AG04449 (cell line): ENCODE measurements at places on chromosomes 4 and X.

DNA sequence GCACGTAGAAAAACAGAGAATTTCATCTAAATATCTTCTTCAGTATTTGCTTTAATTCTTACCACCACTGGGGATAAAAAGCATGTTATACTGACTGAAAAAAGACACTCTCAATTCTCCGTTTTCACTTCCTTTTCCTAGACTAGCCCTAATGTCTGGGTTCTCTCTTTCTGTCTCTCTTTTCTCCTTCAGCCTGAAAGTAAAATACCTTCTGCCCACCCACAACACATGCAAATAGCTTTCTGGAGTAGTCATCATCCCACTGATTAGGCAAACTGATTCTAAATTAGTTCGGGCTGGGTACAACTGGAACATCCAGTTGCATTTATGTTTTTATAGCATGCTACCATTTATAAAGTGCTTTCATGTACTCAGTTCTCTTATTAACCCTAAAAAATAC, 142.4 kb upstream of the ANKRD50 start:
- no peak for DNase-seq

DNA sequence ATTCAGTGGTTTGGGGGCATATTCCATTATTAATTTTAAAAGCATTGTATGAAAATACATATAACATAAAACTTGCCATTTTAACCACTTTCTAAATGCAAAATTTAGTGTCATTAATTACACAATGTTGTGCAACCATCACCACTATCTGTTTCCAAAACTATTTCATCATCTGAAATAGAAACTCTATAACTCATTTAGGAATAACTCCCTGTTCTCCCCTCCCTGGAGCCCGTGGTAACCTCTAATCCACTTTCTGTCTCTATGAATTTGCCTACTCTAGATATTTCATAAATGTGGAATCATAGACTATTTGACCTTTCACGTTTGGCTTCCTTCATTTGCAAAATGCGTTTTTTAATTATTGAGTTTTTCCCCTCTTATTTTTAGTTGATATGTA, 101.4 kb upstream of the GPC4 start:
- no peak for DNase-seq

DNA sequence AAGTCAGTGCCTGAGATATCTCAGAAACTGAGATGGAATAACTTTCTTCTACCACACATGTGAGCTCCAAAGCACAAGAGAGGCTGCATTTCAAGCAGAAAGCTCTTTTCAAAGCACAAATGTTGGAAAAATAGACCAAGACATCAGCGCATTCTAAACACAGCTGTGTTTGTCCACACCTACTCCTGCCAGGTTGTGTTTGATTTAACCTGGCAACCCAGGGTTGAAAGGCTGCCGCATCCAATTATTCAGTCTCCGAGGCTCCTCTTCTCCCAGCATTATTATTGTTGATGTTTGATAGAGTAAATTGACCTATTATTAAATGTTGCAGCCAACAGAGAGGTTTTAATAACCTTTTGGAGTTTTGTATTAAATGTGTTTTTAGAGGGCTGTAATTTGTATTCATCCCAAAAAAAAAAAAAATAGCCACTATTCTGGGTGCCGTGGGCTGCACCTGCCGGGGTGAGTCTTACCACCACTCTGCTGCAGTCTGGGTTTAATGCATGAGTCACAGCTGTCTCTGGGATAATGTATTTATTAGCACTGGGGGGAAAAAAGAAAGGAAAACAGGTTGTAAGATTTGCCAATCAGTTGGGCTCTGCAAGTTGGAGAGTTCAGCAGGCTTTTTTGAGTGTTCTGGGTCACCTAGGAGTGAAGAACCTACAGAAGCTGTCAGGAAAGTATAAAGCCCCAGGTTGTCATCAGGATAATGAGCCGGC, 105.2 kb upstream of the NOCT start:
- DNase-seq: no peak

GRCh38 chrX:25198891-25199290, 183.1 kb upstream of the ARX start:
- no peak for DNase-seq

GRCh38 chr4:151808120-151808529, 47.3 kb upstream of the GATB start:
- no peak for DNase-seq

GRCh38 chrX:12975991-12976558, 1.2 kb downstream of the TMSB4X start:
- DNase-seq: no peak

- DNase-seq: no peak
Observed at GRCh38 chrX:124209792-124210576, 122.5 kb upstream of the TEX13D start.

GRCh38 chrX:100829730-100830129, 9.5 kb downstream of the CSTF2 start:
- peak; percentile 2 for DNase-seq
